Type B pancreatic cell (in vitro differentiated cells): ENCODE measurements at places on chromosomes 12 and 14.

DNA sequence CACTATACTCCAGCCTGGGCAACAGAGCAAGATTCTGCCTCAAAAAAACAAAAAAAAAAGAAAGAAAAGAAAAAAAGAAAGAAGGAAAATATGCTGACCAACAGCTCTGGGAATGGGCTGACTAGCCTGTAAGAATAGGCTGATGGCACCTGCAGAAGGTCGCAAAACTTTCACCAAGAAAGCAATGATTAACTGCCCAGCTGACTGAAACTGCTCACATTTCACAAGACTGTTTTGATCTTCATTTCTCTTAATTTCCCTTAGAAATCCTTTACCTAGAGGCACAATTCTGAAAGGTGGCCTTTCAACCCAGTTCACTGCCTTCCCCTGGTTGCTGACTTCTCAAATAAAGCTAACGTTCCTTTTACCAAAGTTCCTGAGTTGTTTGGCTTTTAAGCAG, 12.4 kb downstream of the BEST3 start:
- DNase-seq, result no peak

DNA sequence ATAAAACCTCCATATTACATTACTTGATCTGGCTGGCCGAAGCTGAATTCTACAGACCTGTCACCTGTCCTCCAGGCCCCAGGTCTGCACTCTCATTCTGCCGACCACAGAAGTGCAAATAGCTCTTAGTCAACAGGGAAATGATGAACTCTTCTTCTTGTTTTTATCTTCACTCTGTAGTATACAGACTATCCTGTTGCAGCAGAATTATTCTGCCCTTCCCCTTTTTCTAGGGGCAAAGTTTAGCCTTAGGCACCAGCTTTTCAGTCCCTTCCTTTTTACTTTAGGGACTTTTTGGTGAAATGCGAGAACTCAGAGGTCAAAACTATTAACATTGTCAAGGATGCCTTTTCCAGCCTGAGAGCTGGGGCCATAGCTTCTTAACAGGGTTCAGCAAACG, 229.6 kb upstream of the EGLN3 start:
- no peak for DNase-seq

DNA sequence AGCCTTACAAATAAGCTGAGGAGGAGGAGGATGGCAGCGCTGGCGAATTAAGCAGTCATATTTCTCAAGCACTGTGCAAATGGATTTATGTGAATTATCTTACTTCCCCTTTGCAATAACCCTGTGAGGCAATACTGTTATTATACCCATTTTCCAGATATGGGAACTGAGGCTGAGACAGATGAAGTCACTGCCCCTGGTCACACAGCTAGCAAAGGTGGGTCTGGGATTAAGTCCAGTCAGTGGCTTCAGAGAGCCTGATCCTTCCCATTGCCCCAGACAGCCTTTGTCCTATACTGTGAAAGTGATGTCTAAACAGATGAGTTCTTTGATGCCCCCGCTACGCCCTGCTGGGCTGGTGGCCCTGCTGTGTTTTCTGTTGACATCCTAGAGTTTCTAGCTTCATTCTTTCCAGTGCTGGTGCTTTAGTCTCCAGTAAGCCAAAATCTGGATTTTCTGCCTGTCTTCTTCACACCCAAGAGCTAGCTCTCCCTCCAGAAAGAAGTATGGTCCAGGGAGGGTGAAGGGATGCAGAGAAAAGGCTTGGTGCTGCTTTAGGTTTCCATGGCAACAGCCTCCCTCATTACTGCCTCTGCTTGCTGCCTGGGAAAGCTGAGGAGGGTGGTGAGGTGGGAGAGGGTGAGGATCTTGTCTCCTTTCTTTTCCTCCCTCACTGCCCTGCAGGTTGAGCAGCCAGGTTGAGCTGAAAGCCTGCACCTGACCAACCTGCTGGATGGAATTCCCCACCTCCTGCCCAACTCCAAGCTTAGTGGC, 30.7 kb downstream of the TMEM63C start:
- no peak for DNase-seq

- DNase-seq, result peak; percentile 51
These were observed 372.1 kb downstream of the ALG10 start for GRCh38 chr12:34394211-34395055.

DNA sequence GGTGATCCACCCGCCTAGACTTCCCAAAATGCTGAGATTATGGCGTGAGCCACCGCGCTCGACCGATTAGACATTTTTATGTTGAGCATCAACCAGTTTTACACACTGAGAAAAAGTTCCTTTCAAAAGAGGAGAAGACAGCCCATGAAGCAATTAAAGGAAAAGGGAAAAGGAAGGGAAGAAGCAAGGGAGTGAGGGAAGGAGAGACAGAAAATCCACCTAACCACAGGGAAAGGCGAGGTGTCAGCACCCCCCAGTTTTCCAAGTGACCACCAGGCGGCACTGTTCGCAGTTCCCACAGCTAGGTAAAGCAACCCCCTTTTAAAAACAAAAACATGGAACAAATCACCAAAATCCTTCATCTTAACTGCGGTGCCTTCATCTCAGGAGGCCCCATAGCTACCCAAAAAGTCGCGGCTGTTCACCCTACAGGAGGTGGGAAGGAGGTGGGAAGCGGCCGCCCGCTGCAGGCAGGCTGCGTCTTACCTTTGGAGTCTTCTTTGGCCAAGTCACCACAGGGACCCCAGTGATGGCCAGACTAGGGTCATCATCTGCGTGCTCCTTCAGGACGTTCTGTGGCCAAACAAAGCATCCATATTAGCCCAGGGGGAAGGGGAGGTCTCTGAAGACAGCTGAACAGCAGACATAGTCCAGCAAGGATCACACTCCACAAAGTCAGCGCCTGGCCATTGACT, 86.6 kb downstream of the KDM2B start:
- DNase-seq, result no peak

DNA sequence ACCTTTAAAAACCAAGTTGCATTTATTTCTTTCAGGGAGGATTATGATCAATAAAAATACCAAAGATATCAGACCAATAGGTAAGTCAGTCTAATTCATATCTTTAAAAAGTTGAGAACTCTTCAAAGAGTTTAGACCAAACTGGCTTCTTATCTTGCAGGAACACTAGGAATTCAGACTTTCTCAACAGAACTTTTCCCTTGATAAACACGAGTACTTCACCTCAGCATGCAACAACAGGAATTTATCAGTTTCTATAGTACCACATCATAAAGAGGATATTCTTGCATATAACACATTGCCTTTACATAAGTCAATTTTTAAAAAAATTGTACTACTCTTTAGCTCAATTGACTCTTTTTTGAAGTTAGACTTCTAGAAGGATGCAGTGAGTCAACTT, 68.2 kb downstream of the DNAI7 start:
- no peak for DNase-seq

DNA sequence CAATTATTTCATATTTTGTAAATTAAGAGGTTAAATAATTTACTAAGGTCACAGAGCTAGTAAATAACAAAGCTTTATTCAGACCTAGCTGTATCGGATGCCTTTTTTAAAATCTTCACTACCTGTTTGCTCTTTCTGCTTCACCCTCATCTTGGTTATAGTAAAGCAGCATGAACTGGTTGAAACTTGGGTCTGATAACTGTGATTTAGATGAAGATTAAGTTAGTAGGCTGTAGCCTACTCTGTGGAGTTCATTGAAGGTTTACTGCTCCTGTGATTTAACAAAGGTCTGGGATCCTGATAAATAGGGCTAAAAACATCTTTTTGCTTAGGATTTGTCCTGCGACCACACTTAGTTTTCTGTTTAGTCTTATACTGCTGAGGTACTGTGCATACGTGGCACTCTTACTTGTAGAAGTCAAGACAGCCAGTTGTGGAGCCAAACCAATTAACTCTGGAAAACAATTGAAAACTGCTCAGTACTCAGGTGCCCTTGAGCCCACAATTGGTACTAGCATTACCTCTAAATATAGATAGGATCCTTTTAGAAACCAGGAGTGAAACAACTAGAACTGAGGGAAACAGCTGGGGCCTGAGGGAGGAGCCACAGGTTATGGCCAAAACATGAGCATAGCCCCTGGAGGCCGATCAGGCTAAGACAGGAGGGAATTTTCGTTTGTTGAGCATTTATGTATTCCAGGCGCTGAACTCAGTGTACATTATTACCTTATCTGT, 2.3 kb downstream of the SPATS2 start:
- DNase-seq, result peak; percentile 49

DNA sequence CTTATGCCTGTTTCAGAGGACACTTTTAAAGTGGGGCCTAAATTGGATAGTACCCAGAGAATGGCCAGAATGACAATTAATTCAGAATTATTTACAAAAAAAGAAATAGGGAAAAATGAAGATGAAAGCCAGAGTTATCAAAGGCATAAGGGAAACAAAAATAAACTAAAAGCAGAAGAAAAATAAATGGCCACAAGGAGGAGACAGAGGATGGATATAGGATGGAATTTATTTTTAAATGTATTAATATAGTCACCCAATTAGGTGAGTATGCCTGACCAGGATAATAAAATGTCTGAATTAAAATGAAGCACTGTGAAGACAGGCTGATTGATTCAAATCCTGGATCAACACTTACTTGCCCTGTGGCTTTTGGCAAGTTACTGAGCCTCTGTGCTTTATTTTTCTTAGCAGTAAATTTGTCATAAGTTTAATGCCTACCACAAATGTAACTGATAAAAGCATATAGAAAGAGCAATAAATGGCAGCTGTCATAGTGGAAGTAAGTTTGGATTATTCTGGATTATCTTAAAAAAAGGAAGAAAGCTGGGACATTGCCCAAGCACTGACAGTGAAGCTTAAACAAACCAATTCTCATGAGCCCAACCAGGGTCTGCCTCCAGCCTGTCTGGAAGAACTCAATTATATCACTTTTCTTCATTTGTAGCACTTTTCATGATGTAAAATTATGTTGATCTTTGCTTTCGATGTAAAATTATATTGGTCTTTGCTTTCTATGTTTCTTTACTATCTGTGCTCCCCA, 3.5 kb downstream of the CLEC9A start:
- DNase-seq, result no peak

DNA sequence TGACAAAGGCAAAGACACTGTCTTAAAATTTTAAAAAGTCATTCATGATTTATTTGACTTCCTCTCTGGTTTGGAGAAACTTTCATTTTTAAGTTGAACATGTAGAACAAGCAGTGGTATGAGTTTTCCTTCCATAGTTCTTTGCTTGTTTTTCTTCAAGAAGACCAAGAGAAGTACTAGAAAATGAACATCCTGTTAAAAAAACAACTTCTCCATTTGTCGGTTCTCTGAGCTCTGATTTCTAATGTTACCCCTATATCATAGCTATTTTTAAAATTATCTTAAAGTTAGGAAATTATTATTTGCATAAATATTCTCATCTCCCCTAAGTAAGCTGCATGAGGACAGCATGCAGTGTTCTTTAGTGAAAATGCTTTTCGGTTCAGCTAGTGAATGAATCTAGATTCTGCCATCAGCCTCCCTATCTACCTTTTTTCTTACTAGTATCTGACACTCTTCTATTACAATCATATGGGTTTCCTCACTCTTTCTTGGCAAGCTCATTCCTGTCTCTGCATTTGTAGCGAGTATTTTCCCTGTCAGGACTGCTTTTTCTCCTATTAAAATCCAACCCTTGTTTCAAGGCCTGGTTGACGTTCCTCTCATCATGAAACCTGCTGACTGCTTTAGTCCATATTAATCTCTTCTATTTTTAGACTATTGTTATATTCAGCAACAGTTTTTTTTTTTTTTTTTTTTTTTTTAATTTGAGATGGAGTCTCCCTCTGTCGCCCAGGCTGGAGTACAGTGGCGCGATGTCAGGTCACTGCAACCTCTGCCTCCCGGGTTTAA, 15.8 kb downstream of the DIP2B start:
- no peak for DNase-seq

- DNase-seq, result no peak
These were observed 10.1 kb downstream of the RNASE1 start for GRCh38 chr14:20792556-20792955.

- no peak for DNase-seq
These were observed 41.9 kb downstream of the STX2 start for GRCh38 chr12:130796985-130797686.

DNA sequence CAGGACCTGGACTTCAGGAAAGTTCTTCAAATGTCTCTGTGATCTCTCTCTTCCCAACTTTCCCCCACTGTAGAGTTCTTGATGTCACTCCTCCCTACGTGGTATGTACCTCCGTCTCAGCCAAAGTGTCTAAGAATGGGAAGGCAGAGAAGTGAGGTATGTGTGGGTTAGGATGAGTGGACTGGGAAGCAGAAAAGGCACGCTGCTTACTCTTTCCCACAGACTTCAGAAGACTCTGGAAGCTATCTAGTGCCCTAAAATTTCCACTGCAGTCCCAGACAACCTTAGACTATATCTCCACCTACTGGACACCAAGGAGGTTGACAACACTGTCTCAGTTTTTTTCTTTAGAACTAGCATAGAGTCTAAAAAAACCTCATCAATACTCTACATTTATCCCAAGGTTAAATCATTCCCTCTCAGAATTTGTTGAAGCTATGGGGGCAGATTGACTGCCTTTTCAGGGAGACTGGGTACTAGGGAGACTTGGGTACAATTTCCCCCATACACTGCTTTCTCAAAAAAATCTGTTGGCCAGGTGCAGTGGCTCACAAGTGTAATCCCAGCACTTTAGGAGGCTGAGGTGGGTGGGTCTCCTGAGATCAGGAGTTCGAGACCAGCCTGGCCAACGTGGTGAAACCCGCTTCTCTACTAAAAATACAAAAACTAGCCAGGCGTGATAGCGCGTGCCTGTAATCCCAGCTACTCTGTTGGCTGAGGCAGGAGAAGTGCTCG, 20.6 kb upstream of the ITGA5 start:
- no peak for DNase-seq

- DNase-seq, result no peak
These were observed 646.2 kb downstream of the SOX5 start for GRCh38 chr12:23303220-23303619.

DNA sequence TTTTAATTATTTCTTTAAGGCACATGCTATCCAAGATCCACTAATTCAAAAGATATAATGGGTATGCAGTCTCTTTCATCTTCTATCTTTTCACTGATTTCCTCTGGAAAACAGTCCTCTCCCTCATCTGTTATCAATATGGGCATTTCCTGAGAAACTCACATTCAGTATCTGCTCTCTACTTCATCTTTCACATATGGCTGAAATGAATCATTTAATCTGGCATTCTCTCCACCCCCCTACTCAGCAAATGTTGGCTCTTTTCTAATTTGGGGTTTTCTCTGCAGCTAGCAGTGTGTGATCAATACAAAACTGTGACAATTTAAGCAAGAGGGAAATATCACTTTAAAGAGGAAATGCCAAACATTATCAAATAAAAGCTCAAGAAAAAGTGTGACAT, 157.1 kb upstream of the TMTC1 start:
- DNase-seq, result no peak

- DNase-seq, result peak; percentile 84
These were observed 41.3 kb upstream of the EIF5 start for GRCh38 chr14:103292426-103293374.

DNA sequence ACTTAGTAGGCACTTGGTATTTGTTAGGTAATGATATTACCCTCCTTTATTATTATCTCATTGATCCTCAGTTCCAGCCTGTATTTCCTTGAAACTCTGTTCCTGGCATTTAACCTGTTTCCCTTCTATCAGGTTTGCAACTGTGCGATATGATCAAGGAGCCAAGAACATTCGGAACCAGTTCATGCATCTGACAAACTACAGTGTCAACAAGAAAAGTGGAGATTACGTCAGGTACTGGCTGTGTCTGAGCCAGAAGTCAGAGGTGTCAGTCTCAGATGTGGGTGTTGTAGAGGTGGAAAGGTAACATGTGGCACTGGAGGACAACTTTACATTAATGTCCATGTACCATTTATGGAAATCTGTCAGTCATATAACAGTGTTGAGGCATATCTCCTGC, 56.7 kb downstream of the TTLL5 start:
- no peak for DNase-seq
